ENCODE measurements at places on chromosomes 6 and 20. TPM values are rescaled to one million over a fixed set of nuclear protein-coding genes. Genes with fewer than 3 reads are reported as not detected.

The EPB41L1 gene
- 18.1 TPM for total RNA-seq

The POPDC3 gene
- total RNA-seq, result 5.2 TPM

The SLC22A2 gene
- not detected for total RNA-seq

The HSPA12B gene
- total RNA-seq, result 14.0 TPM

The CTCFL gene
- 0.10 TPM for total RNA-seq

The PRSS16 gene
- 0.99 TPM for total RNA-seq

The SIRPD gene
- 0.39 TPM for total RNA-seq

The FAM83B gene
- total RNA-seq, result 47.7 TPM

The ENPP1 gene
- 16.2 TPM for total RNA-seq

The BICRAL gene
- total RNA-seq, result 10.6 TPM

The GHRH gene
- not detected for total RNA-seq

The WFDC10A gene
- not detected for total RNA-seq

The SLC22A23 gene
- total RNA-seq, result 11.8 TPM

The NDRG3 gene
- total RNA-seq, result 15.4 TPM

The TRIM31 gene
- total RNA-seq, result not detected

The TP53RK gene
- total RNA-seq, result 17.5 TPM

The UNC5CL gene
- total RNA-seq, result 0.30 TPM

The GSTA2 gene
- total RNA-seq, result not detected

The EPPIN gene
- total RNA-seq, result not detected

The SCGN gene
- total RNA-seq, result 0.89 TPM

The RAMACL gene
- 2.7 TPM for total RNA-seq

The BMP6 gene
- 3.7 TPM for total RNA-seq

The LY6G6D gene
- 10.3 TPM for total RNA-seq

The NFATC2 gene
- total RNA-seq, result 6.0 TPM

The BEND6 gene
- total RNA-seq, result 5.6 TPM

The PEX3 gene
- total RNA-seq, result 21.4 TPM

The ANGPT4 gene
- 0.10 TPM for total RNA-seq

The BPIFA3 gene
- not detected for total RNA-seq
